ENCODE measurements at places on chromosomes 3 and 15.

DNA sequence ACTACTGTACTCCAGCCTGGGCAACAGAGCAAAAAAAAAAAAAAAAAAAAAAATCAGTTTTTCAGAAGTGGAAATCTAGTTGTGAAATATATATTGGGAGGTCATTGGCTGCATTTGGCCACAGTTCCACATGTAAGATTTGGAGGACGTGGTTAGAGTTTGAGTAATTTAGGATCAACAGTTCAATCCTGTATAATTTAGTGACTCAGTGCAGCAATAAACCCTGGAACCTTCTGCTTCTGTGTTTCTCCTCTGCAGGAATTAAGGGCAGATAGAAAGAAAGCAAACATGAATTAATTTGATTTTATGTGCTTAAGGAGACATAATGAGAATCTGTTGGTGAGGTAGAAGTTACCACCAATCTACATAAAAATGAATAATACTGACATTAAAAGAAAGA, 347.0 kb downstream of the PTPRG start:
- peak; percentile 22 for DNase-seq

DNA sequence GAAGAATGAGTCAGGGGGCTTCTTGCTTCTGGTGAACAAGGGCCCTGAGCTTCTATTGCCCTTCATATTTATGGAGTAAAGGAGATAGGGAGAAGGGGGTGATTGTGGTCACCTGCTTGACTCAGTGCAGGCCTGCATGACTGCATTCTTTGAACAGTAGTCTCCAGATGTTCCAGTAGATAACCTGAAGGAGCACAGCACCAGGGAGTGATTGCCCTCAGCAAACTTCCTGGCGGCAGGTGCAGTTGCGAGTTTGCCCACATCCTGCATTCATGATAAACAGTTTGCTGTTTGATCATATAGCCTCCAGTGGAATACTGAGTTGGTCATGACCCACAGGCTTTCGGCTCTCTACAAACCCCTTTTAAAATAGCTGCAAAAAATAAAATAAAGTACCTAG, 1632.7 kb downstream of the OTOL1 start:
- no peak for DNase-seq

DNA sequence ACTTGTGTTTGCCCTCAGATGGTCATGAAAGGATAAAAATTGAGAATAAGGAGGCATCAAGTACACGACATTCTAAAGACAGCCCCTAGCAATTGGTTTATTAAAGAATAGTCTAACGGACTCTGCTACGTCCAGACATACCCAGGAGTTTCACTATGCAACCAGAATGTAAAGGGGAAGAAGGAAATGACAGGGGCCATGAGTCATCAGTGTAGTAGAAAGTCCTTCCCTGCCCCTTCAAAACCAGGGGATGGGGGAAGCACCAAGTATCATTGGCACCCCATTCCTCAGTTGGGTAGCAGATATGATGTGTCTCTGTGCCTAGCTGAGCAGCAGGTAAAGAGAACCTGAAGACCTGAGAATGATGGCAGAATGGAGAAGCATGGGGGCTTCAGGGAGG, 367.4 kb downstream of the IL20RB start:
- no peak for DNase-seq

DNA sequence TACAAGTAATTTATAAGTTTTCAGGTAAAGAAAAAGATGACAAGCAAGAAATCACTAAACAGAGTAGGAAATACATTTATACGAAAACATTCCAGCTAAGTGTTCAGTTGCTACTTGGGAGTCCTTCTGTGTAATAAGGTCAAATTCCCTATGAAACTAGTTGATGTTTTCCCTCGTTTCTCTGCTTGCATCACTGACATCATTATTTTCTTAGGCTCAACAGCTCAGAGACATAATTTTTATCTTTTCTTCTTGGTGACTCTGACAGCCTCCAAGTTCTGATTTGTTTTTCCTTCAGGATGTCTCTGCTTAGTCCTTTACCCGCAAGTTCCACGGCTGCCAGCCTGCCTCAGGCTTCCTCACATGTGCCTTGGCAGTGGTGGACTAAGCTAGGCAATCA, 173.6 kb downstream of the P3H2 start:
- DNase-seq = no peak

- no peak for DNase-seq
These were observed 56.5 kb downstream of the ST6GAL1 start for GRCh38 chr3:186986816-186987215.

GRCh38 chr15:83248151-83249029, 36.1 kb downstream of the BNC1 start:
- DNase-seq = peak; percentile 36

DNA sequence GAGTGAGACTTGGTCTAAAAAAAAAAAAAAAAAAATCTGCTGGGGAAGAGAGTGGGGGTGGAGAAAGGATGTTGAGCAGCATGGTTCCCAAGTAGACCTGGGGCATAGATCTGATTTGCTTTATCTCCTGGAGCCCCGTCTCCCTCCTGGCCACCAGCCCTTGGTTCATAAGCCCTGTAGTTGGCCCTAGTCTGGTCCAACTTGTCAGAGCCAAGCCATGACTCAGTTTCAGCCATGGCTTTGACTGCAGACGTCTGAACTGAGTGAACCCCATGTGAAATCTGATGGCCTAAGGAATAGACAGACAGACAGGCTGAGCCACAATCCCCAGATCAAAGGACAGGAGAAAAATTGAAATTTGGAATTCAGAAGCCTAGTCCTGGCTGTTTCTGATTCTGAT, 2.0 kb upstream of the CILP start:
- no peak for DNase-seq

- DNase-seq = no peak
These were observed 40.9 kb upstream of the ADAMTSL3 start for GRCh38 chr15:83612898-83613635.

- no peak for DNase-seq
These were observed 74.2 kb downstream of the SPSB4 start for GRCh38 chr3:141125351-141125750.

- no peak for DNase-seq
These were observed 33.0 kb downstream of the VPS13C start for GRCh38 chr15:62027263-62027565.

- DNase-seq = no peak
These were observed 220.7 kb upstream of the DNAJC19 start for GRCh38 chr3:181210275-181210674.

DNA sequence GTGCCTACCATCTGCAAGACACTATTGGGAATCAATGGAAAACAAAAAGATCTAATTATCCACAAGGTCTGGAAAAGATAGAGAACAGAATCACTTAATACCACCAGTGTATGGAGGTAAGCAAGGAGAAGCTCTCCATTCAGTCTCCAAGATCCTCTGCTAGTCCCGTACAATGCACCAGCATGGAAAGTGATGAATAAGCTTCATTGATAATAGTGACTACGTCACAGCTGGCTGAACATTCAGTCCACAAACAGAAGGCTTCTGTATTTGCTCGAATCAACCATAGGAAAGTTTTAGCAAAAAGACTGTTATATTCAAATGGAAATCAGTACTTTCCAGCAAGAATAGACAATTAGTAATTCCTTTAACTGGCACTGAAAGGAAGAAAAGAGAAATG, 42.9 kb downstream of the IGSF11 start:
- no peak for DNase-seq

DNA sequence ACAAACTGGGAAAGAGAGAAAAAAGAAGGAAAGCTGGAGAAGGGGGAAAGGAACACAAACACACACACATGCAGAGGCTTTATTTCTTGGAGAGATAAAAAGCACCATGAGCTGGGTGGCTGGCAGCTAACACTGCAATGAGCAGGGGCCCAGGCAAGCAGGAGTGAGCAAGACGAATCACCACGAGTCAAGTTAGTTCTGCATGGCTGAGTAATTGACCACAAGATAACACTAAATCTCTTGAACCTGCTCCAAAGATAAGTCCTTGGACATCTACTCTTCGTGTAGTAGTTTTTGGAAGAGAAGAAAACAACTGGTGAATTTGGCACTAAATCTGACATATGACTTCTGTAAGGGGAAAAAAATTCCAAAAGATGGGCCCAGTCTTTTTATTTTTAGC, 100.9 kb downstream of the MYO5A start:
- DNase-seq = peak; percentile 64

DNA sequence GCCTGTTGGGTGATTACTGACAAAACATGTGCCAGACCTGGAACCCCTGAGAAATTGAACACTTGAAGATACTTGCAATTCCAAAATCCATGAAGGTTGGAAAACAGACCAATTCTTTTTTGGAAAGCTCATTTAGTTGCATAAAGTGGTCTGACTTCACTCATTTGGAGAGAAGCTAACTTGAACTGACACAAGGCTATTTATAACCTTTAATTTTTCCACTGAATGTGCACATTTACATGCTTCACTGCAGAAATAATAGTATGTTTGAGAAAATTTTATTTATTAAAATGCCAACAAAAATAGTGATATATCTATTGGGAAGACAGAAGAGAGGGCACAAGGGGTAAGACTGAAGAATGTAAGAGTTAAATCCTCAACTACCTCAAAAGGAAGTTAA, 92.1 kb downstream of the MOBP start:
- DNase-seq = no peak

- no peak for DNase-seq
These were observed 422.8 kb upstream of the NAALADL2 start for GRCh38 chr3:174436367-174436766.

- peak; percentile 20 for DNase-seq
These were observed 55.3 kb upstream of the P2RY1 start for GRCh38 chr3:152779653-152780052.

GRCh38 chr15:41561777-41562145, 2.7 kb downstream of the TYRO3 start:
- DNase-seq = peak; percentile 60

DNA sequence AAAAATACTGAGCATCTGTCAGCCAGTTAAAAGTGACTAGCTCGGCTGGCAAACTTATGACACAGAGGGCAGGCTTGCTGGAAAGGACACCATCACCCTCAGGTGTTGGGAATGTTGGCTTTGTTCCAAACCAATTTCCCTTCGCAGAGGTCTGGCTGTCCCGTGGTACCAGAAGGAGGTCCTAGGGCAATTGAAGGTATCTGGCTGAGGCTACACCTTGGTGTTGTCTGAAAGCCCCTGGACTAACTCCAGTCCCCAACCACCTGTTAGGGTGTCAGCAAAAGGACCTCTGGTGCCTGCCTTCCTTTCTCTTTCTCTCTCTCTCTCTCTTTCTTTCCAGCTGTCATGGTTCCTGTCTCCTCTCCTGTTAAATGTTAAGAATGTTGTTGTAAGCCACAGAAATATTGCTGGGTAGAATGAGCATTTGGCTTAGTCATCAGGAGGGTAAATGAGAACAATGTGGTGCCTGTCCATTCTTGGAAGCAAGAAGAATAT, 12.5 kb downstream of the PRR20G start:
- no peak for DNase-seq

DNA sequence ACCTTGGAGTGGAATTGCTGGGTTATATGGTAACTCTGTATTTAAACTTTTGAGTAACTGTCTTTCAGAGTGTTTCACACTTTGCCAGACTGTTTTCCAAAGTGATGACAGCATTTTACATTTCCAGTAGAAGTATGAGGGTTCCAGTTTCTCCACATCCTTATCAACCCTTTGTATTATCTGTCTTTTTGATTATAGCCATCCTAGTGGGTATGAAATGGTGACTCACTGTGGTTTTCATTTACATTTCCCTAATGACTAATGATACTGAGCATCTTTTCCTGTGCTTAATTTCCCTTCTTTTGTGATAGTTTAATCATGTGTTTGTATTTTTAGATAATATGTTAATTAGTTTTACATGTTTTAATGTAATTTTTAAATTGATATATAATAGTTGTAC, 138.1 kb upstream of the DAZL start:
- no peak for DNase-seq

GRCh38 chr15:57324590-57324890, 51.8 kb upstream of the CGNL1 start:
- DNase-seq = no peak

DNA sequence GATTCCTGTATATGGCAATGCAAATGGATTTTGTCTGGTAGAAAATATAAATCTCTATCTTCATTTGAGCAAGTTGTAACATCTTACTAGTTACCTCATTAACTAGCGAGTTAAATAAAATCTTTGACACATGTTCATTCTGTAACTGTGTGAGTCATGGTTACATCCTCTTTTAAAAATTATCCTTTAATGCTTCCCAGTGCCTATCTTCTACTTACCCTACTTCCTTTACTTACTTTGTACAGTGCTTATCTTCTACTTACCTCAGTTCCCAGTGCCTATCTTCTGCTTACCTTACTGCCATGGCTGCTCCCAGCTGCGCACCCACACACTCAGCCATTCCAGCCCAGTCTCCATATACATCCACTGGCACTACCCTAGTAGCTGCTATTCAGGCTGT, 71.9 kb upstream of the GOLGA8B start:
- no peak for DNase-seq

DNA sequence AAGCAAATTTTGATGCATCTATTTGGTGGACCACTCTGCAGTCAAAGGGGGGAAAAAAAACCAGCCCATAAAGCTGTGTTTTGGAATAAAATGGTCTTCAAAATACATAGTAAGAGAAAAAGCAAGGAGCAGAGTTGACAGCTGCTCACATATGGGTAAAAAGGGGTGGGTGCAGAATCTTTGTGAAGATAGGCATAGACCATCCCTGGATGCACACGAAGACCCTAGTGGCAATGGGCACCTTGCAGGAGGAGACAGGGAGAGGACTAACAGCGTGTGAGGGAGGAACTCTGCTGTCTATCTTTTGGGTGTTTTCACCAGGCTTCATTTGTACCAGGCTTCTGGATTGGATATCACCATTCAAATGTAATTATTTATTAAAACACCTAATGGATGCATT, 43.9 kb downstream of the CTNNB1 start:
- DNase-seq = no peak

- no peak for DNase-seq
These were observed 362.3 kb downstream of the NR2F2 start for GRCh38 chr15:96692826-96693225.
